Activated CD4-positive, alpha-beta T cell treated with anti-CD3 and anti-CD28 coated beads for 36 hours (primary cell): ENCODE measurements at places on chromosomes 2 and 18.

DNA sequence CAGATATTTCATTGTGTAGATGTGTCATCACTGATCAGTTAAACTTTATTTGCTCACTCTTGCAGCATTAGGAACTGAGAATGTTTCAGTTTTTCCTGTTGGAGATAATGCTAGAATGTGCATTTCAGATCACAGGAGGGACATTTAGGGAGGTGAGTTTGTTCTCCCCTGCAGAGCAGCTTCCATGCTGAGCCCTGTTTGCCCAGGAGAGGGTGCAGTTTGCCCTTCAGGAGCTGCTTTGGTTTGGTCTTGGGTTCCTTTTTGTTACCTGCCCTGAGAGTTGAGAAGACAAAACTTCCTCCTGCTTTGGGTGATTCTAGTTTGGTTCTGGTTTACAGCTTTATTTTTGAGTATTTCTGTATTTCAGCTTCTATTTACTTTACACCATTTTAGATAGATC, 49.9 kb downstream of the DGKD start:
- DNase-seq = peak; percentile 80

GRCh38 chr2:32611366-32611765, 16.5 kb upstream of the TTC27 start:
- DNase-seq = no peak

DNA sequence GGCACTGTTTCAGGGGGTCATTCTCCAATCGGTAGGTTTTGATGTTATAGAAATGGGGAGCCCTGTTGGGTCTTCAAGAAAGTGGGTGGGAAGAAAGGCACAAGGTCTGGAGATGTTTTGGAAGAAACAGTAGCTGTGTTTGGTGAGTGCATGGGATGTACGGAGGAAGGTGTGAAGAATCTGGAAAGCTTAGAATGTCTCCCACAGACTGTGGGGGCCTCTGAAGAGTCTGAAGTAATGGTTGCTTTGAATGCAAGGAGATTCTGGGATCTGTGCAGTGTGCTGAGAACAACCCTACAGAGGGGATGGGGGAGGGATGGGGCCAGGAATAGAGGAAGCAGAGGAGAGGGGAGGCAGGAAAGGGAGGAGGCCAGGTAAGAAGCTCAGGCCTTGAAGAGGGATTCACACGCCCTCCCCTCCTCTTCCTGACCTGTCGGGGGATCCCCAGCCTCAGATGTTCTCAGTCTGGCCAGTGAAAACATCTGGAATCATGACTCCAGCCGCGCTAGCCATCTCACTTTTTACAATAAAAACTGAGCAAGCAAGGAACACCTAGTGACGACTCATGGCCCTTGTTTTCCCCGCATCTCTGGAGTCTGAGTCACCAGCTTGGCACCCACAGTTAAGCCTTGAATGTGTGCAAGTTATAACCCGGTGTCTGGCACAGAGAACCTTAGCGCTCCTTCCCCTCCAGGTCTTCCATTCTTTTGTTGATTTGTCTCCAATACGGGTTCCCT, 74.2 kb downstream of the SH3BP4 start:
- no peak for DNase-seq

GRCh38 chr2:15672961-15673918, 81.6 kb downstream of the DDX1 start:
- DNase-seq = no peak

- no peak for DNase-seq
Observed at GRCh38 chr2:222134654-222135053, 164.1 kb downstream of the PAX3 start.

DNA sequence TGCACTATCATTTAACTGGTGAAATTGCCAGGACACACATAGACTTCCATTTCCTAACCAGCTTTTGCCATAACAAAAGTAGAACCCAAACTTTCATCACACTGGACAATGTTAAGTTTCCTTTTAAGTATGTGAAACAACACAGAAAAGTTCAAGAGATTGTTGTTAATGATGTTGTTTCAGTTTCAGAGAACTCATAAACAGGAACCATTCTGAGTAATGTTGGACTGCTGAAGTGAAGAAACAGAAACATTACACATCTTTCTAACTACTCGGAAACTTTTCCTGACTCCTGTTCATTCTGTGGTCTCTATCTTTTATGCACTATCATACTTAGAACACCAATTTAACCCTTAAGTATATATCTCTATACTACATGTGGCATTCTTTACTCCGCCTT, 179.2 kb downstream of the RIT2 start:
- no peak for DNase-seq

DNA sequence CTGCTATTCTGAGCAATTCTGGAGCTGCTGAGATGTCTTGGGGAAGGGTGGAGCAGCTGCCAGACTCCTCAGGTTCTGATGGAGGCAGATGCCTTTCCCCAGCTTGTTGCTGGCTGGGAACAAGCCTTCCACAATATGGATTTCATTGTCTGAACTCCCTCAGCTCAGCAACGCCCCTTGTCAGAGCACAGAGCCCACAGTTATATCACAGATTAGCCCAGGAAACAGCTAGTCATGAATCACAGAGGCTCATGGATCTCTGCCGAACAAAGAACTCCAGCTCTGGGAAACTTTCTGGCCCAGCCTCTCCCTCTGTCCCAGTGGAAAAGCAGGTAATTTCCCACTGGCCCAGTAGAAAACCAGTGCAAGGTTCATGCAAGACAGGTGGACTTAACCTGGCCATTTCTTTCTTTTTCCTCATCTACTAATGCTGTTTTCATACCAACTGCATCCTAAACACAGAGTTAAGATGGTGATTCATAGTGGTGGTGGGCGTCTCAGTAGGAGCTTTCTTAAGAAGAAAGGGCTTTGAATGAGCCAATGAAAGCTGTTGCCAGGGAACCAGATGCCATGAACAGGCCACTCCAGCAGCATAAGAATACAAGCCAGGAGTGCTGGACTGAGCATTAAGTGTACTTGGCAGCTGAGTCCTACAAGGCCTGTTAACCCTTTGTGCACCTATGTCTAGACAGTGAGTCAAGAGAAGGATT, 8.7 kb upstream of the KIAA2012 start:
- peak; percentile 33 for DNase-seq

DNA sequence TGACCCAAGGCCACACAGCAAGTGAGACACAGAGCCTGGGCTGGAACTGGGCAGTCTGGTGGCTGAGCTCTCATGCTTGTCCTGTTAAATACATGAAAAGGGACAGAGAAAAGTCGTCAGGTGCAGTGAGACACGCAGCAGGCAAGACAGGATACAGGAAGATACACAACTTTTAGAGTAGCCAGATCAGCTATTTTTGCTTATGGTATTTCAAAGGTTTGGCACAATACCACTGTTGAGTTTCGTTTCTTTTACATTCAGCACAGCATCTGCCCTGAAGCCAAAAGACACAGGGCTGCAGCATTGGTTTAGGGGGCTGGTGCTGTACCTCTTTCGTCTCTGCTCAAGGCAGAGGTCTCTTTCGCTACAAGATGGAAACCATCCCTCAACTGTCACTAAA, 14.0 kb downstream of the FHL2 start:
- DNase-seq = no peak

- no peak for DNase-seq
Observed at GRCh38 chr2:37117566-37117965, 33.2 kb downstream of the GPATCH11 start.

DNA sequence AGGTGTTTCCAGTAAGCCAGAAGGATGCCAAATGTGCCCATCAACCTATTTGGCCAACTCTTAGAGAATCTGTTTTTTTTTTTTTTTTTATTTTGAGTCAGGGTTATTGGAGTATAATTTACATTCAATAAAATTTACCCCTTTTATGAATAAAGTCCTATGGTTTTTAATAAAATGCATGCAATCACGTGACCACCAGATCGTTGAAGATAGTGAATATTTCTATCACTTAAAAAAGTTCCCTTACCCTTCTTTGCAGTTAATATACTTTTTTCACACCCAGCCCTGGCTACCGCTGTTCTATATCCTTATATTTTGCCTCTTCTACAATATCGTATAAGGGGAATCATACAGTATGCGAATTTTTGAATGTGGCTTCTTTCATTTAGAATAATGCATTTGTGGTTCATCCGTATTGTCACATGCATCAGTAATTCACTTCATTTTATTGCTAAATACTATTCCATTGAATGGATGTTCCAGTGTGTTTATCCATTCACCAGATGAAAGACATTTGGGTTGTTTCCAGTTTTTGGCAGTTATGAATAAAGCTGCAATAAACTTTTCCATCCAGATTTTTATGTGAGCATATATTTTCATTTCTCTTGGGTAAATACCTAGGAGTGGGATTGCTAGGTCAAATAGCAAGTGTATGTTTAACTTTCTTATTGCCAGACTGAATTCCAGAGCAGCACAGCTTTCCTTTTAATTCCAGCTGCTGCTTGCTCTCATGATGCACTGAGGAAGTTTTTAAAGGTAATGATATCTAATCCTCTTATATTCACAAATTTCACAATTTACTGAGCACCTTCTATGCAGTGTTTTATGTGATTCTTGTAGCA, 156.3 kb upstream of the NT5C1B start:
- DNase-seq = no peak

- DNase-seq = peak; percentile 43
Observed at GRCh38 chr2:7014174-7014640, 97.0 kb downstream of the RNF144A start.

- no peak for DNase-seq
Observed at GRCh38 chr2:27324720-27325119, 1.8 kb upstream of the MPV17 start.

DNA sequence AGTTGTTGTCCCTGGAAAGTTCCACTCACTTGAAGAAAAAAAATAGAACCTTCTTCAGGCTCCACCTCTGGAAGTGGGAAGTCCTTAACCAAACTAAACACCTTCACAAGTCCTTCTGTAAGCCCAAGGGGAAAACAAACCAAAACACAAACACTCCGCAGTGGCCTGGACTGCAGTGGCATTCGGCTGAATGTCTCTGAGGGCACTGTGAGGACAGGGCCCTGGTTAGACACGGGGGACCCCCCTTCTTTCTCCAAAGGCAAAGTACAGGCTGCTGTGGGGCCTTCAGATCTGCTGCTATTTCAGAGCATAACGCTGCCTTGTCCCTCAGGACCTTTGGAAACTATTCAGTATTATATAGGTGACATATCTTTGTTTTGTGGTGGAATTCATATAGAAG, 28.1 kb downstream of the FOSL2 start:
- no peak for DNase-seq

- DNase-seq = no peak
Observed at GRCh38 chr2:217820904-217821303, 181.9 kb downstream of the TNS1 start.

- no peak for DNase-seq
Observed at GRCh38 chr2:150909613-150910012, 352.1 kb downstream of the RBM43 start.
